ENCODE measurements at places on chromosomes 5 and 9.
A peak's percentile ranks its signal among the peaks of the same experiment; 100 is the strongest.

- DNase-seq = peak; percentile 64
These were observed 576 bp downstream of the MAP1B start for GRCh38 chr5:72107901-72108201.

DNA sequence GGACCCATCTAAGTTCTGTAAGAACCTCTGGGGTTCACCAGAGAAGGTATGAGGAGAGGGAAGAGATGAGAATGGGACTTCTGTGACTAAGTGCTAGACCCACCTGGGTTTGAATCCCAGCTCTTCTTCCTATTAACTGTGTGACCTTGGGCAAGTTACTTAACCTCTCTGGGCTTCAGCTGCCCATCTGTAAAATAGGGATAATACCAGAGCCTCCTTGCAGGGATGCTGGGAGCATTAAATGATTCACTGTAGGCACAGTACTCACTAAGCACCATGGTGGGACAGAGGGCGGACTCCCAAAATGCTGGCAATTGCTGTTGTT, 53.6 kb downstream of the WHRN start:
- DNase-seq = no peak

DNA sequence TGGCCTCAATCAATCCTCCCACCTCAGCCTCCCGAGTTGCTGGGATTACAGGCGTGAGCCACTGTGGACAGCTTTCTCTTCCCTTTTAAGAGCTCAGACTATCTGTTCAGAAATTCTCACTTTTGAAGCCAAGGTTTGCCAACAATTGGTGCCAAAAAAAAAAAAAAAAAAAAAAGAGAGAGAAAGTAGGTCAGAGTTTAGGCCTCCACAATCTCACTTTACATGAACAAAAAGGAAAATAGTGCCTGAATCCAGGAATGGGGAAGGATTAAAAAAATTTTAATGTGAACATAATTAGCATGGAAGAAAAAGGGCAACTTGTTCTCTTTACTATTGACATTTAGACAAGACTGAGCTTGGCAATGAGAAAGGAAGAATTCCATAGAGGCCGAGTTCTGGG, 94.1 kb downstream of the NSG2 start:
- no peak for DNase-seq

- DNase-seq = peak; percentile 73
These were observed at the start of gene DRD1 for GRCh38 chr5:175444060-175444904. TSS of gene DRD1 (minus strand) at chr5:175444182. CDS start at chr5:175443099, 1,083 bp downstream.

DNA sequence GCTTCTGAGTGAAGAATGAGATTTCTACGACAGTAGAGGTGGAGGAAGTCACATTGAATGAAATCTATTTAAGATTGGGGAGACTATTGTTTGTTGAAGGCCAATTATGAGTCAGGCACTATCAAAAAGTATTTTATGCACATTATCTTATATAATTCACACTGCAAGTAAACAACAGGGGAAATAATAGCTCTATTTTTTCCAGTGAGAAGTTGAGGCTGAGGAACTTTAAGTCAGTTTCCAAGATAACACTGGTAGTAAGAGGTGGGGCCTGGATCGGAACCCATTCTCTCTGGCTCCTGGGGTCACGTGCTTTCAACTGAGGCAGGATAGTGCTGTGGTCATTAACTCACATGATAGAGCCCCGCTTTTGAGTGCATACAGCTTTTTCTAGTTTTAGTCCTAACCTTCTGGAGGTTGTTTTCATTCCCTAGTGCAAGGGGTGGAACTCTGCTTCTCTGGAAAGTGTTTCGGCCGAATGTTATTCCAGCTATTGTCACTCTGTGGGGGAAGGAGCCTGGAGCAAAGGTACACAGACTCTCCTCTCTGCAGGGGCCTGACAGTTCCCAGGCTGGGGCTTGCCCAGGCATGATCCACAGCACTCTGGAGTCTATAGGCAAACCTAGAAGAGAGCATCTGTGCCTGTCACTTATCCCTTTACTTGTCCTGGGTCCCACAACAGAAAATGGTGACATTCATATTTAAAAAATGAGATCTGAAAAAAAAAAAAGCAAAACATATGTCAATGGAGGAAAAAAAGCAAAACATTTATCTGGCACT, 352.4 kb upstream of the ACTBL2 start:
- peak; percentile 65 for DNase-seq

- no peak for DNase-seq
These were observed 26.8 kb downstream of the SSBP2 start for GRCh38 chr5:81724108-81724507.

DNA sequence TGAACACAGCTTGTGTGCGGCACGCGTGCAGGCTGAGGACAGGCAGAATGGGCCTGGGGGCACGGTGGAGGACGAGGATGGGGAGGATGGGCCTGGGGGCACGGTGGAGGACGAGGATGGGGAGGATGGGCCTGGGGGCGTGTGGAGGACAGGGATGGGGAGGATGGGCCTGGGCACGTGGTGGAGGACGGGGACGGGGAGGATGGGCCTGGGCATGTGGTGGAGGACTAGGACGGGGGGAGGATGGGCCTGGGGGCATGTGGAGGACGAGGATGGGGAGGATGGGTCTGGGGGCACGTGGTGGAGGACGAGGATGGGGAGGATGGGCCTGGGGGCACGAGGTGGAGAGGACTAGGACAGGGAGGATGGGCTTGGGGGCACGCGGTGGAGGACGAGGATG, 22.0 kb downstream of the FBXW5 start:
- DNase-seq = no peak

GRCh38 chr9:93288341-93288740, 104.4 kb downstream of the WNK2 start:
- no peak for DNase-seq

DNA sequence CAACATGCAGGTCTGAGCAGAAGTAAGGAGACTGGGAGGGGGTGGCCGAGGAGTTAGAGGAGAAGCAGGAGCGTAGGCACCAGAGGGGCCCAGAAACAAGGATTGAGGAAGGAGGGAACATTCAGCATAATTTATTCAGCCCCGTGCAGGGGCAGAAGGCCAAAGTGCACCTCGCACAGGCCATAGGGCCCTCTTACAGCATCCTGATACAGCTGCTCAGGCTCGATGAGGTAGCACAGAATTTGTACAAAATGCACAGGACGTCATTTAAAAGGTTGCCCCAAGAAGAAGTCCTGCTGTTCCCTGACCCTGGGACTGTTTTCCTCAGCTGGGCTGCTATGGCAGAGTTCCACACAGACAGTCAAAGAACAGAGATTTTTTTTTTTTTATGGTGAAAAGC, 2.1 kb upstream of the GRM6 start:
- DNase-seq = no peak

GRCh38 chr5:172648013-172648381, 6.9 kb downstream of the NEURL1B start:
- no peak for DNase-seq

GRCh38 chr9:72394066-72394465, 29.1 kb upstream of the ZFAND5 start:
- no peak for DNase-seq

DNA sequence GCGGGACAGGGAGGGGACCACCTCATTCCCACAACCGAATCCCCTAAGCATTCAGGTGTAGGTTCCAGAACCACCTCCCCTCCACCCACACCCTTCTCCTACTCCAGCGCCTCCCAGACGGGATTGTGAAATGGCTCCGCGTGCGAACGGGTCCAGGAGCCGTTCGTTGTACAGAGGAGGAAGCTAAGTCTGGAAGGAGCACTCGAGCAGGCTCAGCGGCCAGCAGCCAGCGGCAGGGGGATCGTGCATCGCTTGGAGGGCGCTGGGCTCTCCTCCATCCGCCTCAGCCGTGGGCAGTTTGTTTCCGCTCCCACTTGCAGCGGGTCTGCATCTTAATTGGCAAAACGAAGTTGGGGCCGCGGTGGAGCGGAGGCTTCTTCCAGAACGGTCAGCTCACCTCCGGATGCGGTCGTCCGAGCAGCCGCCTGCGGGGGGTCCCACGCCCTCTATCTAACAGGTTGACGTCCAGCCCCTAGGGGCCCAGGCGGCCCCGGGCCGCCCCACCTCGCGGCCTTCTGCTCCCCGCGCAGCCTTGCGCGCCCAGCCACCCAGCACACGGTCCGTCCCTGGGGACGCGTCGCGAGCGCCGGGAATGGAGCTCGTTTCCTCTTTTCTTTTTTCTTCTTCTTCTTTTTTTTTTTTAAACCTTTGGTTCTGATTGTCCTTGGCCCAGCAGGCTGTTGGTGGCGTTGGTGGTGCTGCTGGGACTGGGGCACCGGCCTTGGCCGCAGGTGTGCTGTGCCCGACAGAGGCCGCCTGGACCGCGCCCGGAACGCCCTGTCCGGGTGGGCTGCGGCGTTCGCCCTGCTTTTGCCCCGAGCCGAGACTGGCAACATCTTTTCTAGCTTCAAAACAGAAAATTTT, 3.9 kb upstream of the BARX1 start:
- DNase-seq = peak; percentile 56

DNA sequence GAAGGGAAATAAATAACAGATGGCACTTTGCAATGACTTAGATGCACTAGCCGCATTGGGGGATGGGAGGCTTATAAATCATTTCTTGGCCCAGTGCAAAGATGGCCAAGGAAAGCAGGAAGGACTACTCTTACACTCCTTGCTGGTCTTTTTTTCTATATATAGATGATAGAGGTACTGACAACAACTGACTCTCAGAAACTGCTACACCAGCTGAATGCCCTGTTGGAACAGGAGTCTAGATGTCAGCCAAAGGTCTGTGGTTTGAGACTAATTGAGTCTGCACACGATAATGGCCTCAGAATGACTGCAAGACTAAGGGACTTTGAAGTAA, 1.7 kb downstream of the CCNG1 start:
- DNase-seq = peak; percentile 70

DNA sequence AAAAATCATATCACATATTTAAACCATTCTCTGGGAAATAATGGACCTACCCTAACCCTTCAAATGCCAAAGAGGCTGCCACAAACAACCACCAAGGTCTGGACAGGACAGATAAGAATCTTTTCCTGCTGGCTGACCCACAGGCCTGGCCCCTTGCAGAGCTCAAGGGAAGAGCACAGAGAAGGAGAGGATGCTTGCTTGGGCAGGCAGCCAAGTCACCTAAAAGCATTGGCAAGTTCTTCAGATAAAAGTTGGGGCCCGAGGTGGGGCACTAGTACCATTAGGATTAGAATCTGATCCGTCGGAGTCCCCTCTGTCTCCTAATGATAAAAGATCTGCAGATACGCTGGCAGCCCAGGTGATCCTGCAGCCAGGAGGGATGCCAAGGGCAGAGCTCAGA, 176.6 kb downstream of the GABBR2 start:
- no peak for DNase-seq

- peak; percentile 76 for DNase-seq
These were observed 7.2 kb downstream of the PCDHGC5 start for GRCh38 chr5:141496038-141496437.

DNA sequence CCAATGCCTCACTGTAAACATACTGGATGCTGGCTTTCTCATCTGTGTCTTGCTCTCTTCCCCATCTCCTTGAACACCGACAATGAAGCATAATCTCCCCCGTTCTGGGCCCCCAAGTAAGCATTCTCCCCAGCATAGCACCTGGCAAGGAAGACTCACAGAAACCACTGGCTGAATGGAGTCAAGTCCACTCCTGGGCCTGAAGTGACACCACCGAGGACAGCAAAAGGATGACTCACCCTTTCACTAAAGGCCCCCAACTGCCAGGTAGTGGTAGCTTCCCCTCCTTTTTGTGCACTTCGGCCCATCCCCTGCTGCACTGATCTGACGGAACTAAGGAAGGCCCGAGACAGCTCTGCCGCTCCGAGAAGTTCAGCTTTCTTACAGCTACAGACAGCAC, 9.4 kb downstream of the VDAC1 start:
- no peak for DNase-seq

DNA sequence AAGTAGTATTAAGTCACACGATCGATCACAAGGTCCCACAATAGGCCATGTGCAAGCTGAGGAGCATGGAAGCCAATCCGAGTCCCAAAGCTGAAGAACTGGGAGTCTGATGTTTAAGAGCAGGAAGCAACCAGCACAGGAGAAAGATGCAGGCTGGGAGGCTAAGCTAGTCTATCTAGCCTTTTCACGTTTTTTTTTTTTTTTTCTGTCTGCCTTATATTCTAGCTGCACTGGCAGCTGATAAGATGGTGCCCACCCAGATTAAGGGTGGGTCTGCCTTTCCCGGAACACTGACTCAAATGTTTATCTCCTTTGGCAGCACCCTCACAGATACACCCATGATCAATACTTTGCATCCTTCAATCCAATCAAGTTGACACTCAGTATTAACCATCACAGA, 6.5 kb downstream of the PPIP5K2 start:
- no peak for DNase-seq

GRCh38 chr5:38866362-38867031, 20.7 kb downstream of the OSMR start:
- DNase-seq = no peak

- DNase-seq = no peak
These were observed 241.4 kb downstream of the ARHGAP26 start for GRCh38 chr5:143011585-143011984.

DNA sequence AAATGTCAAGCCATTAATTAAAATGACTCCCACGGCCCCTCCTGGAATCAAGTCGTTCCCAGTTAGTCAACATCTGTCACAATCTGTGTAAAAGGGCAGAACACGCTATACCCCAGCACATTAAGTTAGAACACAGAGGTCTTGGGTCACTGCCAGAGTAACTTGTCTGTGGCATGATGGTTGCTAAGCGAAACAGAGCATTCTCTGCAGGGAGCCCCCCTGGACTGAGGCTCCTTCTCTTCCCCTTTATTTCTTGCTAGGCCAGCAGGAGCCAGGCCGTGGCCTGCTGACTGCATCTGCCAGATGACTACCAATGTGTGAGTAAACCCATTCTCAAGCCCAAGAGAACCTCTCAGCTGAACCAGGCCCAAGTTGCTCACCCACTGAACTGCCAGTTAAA, 51.9 kb upstream of the ZBED3 start:
- DNase-seq = peak; percentile 95

- DNase-seq = no peak
These were observed 585.3 kb upstream of the TLE4 start for GRCh38 chr9:78986446-78986845.

GRCh38 chr5:119420169-119420568, 32.1 kb upstream of the HSD17B4 start:
- no peak for DNase-seq

GRCh38 chr5:72776684-72777083, 39.8 kb upstream of the TNPO1 start:
- DNase-seq = no peak

- DNase-seq = peak; percentile 0
These were observed 1173.4 kb upstream of the ACO1 start for GRCh38 chr9:31210978-31211570.

GRCh38 chr5:6458833-6459232, 10.2 kb downstream of the UBE2QL1 start:
- DNase-seq = no peak

DNA sequence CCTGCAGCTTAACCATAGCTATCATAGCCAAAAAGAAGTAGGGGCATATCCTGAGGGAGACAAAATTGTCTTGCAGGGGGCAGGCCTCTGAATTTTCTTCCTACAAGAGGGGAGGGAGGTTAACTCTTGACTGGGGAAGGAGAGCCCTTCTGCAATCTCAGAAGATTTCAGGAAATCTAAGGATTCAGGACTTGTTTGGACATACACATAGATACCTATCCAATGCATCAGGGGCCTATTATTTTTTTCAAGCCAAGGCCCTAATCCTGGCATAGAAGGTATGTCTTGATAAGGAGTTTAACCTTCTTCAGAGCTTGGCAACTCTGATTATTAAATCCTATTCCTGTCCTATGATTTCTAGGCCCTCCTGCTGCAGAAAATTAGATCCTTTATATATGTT, 375.1 kb upstream of the ACTBL2 start:
- DNase-seq = no peak

- DNase-seq = no peak
These were observed 71.3 kb downstream of the INSL6 start for GRCh38 chr9:5113994-5114748.

All from Daoy (cell line).